ENCODE measurements at places on chromosomes 1 and 21.

- DNase-seq: no peak
These were observed 21.2 kb upstream of the OTUD3 start for GRCh38 chr1:19861034-19861433.

- DNase-seq: no peak
These were observed 198.7 kb downstream of the NPHP4 start for GRCh38 chr1:5793516-5793915.

DNA sequence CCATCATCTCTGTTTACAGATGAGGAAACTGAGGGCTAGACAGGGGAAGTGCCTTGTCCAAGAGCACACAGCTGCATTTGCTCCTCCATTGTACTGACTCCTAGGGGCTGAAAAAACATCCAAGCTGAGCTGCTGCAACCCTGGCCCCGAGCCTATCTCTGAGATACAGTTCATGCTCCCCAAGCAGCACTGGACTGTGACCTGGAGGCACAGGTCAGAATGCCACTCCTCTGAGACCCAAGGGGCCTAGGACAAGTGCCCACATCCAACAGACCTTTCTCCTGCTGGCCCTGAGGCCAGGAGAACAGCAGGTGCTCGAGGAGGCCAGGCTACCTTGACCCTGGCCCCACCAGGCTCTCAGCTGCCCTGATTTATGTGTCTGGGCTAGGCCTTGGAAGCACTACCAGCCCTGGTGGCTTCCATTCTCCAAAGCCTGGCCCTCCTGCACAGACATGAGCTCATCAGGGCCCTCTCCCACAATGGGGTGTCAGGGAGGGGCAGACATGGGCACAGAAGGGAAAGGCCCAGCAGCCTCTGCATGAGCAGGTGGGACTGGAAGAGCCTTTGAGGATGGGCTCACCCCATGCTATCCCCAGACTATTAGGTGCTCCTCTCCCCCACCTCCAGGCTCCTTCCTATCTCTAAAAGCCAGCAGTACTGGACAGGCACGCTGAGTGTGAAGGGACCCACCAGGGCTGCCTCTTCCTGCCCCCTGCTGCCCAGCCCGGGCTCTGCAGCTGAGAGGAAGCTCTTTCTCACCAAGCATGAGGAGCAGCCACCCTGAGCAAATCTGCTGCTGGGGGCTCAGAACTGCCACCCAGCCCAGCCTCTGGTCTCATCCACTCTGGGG lies 18.8 kb downstream of the ADGRB2 start:
- peak; percentile 19 for DNase-seq

GRCh38 chr1:212161231-212161781 lies 123.9 kb upstream of the PPP2R5A start:
- no peak for DNase-seq

DNA sequence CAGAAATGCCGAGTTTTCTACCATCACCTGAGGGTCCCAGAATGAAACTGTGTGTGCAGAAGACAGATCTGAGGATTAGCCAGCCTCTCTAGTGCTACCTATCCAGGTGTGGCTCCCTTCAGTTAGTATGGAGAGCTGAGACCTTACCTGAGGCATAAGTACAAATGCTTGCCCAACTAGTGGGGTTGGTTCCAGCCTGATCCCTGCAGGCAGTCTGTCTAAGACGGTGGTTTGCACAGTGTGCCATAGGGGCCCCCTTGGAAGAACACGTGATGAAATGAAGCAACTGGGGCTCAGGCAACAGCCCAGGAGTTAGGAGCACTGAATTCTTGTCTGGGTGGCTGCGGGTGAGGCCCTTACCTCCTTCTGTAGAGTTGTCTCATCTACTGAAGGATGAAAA lies 15.6 kb downstream of the S100A7A start:
- DNase-seq: no peak

DNA sequence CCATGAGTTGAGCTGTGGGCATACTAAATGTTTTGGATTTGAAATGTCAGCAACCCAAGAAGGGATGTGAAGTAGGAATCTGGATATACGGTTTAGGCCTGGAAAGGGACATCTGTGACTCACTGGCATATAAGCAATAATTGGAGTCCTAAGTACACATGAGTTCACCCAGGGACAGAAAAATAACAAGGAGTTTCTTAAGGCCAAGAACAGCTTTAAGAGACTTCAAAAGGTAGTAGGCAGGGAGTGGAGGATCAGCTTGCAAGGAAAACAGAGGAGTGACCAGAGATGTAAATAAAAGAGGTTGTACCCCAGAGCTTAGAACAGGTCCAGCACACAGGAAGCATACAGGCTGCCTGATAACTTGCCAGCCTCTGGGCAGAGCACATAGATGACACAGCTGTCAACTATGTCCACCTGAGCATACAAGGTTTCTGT lies 28.1 kb downstream of the TMEM50B start:
- no peak for DNase-seq

GRCh38 chr1:180435566-180435965 lies 66.8 kb downstream of the ACBD6 start:
- DNase-seq: no peak

All from activated CD4-positive, CD25-positive, alpha-beta regulatory T cell (primary cell).